Neural progenitor cell (in vitro differentiated cells): ENCODE measurements at places on chromosomes 5 and 9. TPM values are rescaled to one million over a fixed set of nuclear protein-coding genes. Genes with fewer than 3 reads are reported as not detected.

Gene LEAP2
- 3.5 and 3.6 TPM in 2 replicates for total RNA-seq

Gene INSL4
- total RNA-seq: not detected in 2 replicates

Gene NSA2
- total RNA-seq: 111 and 173 TPM in 2 replicates

Gene TSSK1B
- not detected in 2 replicates for total RNA-seq

Gene SPATA31A3
- total RNA-seq: not detected in 2 replicates
